ENCODE measurements at places on chromosomes 1 and 21.

- DNase-seq = no peak
These were observed 214.7 kb downstream of the ADGRL2 start for GRCh38 chr1:82015444-82015843.

DNA sequence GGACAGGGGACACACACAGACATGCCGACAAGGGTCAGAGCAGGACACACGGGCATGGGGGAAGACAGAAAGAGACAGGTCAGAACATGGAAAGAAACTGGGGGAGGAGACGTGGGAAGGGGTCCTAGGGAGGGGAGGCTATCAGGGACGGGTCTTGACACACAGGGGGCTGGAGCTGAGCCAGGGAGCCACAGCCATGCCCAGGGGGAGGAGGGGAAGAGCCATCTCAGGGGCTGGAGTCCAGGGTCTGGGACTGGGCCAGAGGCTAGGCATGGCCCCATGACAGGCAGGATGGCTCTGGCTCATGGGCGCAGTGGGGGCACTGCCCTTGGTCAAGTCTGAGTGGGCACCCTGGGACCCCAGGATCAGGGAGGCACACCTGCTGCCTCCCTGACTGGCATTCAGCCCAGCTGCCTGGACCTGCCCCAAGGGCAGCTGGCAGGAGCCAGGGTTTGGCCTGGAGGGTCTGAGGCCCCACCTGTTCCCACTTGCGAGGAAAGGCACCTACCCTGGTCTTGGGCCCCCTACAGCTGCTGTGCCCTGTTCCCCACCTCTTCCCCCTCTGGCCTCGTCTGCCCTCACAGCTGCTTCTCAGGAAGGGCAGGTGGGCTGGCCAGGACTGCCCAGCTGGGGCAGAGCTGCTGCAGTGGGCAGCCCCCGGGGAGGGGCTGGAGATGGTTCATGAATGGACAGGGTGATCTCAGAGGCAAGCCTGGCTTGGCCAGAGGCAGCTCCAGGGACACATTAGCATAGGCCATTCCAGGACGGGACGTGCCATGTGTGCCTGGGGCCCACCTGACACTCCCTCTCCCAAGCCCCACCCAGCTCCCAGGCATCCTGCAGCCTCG lies 42.9 kb downstream of the HSPG2 start:
- no peak for DNase-seq

- DNase-seq = no peak
These were observed 6.2 kb upstream of the PRDM16 start for GRCh38 chr1:3062616-3063378.

GRCh38 chr1:40620150-40620549 lies 45.3 kb downstream of the RIMS3 start:
- no peak for DNase-seq

GRCh38 chr1:67482733-67483482 lies 52.7 kb upstream of the SERBP1 start:
- no peak for DNase-seq

DNA sequence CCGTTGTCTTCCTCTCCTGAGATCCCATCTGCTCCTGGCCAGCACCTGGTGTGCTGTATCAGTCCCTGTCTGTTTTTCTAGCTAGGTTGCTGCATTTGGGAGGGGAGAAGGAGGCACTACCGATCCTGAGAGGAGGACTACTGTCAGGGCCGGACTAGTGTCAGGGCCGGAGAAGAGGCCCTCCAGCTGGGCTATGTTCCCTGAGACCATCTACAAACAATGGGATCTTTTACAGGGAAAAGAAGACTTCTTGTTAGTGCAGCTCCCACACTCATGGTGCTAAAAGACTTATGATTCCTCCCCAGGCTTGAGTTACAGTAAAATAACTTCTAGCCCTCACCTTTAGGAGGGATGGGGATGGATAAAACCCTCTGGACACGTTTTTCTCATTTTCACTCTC lies 141.0 kb upstream of the TNR start:
- no peak for DNase-seq

DNA sequence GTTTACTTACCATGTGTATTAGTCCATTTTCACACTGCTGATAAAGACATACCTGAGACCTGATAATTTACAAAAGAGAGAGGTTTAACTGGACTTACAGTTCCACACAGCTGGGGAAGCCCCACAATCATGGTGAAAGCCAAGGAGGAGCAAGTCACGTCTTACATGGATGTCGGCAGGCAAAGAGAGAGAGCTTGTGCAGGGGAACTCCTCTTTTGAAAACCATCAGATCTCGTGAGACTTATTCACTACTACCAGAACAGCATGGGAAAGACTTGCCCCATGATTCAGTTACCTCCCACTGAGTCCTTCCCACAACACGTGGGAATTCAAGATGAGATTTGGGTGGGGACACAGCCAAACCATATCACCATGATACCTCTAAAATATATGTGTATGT lies 39.3 kb upstream of the ERRFI1 start:
- no peak for DNase-seq

DNA sequence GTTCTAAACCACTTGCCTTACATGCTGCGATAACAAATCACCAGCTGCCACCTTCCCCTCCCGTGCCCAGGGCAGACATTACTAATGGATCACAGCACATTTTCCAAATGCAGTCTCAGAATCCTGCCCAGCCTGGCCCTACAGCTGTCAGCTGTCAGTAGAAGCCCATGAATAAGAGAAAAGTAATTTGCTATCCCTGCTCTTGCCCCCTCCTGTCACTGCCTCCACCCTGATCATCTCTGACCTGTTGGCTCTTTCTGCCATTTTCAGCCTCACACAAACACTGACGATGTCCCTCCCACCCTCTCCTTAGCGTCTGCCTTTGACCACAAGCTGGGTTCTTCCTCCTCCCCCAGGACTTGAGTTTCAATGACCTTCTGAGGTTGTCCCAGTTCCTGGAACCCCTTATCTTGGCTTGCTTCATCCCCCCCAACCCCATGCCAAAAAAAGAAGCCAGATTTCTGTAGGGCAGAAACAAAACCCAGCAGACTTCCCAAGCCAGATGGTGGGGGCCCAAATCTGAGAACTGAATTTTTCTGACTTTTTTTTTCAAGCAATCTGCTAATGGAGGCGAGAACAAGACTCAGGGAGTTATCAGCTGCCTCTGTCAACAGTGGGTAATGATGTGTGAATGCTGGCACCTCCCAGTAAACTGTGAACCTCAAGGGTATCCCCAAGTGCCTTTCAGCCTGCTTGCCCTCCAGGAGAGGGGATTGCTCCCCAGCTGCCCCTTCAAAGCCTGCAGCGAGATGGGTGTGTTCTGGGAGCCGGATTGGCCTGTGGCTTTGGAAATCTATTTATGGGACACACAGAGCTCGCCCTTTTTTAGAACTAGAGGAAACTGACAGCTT lies 216.5 kb upstream of the VAMP3 start:
- no peak for DNase-seq

GRCh38 chr1:206754011-206754410 lies 16.6 kb upstream of the IL19 start:
- DNase-seq = no peak

- no peak for DNase-seq
These were observed 1.3 kb downstream of the CMPK1 start for GRCh38 chr1:47334765-47335435.

DNA sequence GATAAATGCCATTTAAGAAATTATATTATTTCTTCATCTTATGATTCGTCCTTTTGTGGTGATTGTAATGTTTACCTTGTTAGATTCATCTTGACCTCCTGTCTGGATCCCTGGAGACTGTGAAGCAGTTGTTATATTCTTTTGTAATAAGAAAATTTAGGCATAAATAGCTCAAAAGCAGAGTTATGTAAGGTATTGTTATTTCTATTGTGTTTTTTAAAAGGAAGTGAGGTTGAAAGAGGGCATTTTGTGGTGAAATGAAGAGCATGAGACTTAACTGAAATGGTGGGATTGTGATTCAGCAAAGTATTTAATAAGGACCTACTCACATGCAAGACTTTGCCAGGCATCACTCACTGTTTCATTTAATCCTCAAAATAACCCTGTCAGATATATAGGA lies 104.0 kb downstream of the PDE4B start:
- no peak for DNase-seq

DNA sequence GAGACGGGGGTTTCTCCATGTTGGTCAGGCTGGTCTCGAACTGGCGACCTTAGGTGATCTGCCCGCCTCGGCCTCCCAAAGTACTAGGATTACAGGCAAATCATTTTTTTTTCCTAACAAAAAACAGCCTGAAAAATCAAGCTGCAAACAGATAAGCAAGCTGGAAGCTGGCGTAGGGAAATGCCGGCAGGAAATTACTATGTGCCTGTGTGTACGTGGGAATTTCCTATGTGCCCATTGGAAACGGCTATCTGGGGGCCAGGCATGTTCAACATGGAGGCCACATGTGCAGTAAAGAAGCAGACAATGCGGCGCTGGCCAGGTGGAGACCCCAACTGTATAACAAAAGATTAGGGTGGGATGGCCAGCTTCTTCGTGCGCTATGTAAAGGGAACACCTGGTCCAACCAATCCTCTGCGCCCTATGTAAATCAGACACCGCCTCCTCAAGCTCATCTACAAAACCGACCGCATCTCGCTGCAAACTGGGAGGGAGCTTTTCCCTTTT lies 9.1 kb upstream of the AADACL4 start:
- no peak for DNase-seq

- no peak for DNase-seq
These were observed 808 bp downstream of the C1orf116 start for GRCh38 chr1:207031632-207032264.

DNA sequence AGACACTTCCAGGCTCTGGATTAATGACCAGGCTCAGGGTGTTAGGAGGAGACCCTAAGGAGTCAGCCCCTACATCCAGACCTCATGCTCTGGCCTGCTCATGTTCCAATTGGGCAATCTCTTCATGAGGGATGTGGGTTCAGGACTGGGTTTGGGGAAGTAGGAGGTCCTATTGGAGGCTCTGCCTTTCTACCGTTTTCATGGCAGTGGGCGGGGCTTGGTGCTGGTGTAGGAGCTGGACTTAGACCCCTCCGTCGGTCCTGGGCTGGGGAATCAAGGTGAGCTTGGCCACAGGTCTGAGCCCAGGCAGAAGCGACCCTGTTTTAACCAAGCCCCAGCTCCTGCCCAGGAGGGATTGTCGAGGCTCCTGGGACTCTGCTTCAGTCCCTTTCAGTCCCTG lies 123.4 kb downstream of the PRDM16 start:
- no peak for DNase-seq

GRCh38 chr1:84758968-84759491 lies 68.8 kb upstream of the SSX2IP start:
- DNase-seq = no peak

DNA sequence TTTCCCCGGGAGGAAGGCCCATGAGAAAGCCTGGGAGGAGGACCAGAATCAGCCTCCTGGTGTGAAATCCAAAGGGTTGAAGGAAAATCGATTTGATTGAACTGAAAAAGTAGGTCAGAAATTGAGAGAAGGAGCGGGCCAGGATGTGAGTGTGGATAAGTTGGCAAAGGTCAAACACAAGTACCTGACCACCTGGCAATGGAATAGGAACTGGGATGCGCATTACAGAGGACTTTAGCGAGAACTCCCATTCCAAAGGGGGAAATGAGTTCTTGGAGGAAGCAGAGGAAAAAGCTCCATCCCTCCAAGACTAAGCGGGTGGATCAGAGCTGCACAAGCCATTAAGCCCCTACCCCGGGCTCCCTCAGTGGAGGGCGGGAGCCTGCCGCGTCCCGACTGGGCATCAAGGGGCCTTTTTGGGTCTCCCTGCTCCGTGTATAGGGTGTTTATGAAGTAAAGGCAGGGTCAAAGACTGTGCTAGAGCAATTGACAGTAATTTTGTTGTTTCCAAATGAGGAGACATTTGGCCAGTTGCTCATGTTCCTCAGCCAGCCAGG lies 56.4 kb downstream of the TGFB2 start:
- DNase-seq = no peak

DNA sequence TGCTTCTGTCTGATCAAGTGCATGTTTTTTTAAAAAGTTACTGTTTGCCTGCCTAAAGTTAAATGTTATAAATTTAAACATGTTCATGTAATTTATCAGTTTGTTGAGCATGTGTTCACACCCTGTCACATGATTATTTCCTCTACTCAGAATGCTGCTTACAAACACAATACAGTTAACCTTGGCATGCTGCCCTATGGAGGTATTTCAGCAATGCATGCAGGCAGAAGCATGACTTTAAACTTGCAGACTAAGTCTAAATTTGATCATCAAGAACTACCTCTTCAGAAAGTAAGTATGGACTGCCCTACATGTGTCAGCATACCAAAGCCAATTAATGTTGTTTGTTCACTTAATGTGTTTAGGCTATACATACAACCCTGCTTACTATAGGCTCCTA lies 161.6 kb downstream of the LRRC40 start:
- no peak for DNase-seq

GRCh38 chr1:177287270-177287669 lies 116.5 kb downstream of the BRINP2 start:
- DNase-seq = no peak

- DNase-seq = no peak
These were observed 6.2 kb upstream of the LBR start for GRCh38 chr1:225434046-225434445.

DNA sequence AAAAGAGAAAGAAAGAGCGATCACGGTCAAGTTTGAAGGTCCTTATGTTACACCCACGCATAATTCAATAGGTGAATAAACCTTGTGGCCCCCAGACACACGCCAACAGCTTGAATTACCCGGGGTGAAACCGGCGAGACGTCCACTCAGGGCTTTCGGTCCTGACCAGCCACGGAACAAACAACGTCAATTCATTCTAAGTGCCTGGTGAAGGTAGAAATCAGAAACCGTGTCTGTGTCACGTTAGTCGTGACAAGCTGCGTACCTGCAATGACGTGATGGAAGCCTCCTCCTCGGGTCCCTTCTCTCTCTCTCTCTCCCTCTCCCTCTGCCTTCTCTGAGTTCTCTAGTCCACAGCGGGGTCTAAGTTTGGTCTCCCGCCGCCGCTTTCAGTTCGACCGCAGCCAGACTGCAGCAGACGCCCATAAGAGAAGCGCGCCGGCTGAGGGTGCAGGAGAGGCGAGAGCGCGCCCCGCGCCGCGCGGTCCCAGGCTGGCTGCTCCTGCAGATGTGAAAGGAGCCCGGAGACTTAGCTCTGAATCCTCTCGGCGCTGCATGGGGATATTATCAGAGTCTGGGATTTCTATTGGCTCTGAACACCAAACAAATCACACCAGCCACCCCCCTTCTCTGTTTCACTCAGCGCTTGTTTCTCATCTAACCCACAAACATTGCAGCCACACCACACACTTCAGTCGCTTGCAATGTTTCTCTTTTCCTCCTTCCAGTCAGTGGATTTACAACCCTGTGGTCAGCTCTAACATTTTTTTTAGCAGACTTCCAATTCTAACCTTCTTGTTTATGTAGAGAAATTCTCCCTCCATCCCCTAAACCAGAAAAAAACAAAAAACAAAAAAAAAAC lies at the start of gene GREM2:
GREM2 (minus strand) TSS at position 537 of the 862 bp plus-strand sequence. CDS start 118,680 bp downstream, outside the sequence.
- peak; percentile 64 for DNase-seq

DNA sequence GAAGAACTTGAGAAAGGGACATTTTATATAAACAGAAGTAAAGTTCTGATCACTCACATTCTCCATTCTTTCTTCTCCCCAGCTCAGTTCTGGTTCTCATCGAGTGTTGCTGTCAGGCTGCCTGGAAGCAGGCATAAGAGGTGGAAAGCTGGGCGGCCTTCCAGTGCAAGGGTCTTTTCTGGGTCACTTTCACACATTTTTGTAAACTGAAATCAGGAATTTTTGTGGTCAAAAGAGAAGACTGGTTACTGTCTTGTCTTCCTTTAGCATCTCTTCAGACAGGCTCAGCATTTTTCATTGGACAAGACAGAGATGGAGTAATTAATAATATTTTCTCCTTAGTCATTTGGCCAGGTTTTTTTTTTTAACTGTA lies 93.7 kb downstream of the CTH start:
- no peak for DNase-seq

- DNase-seq = no peak
These were observed 2.6 kb downstream of the LRRC41 start for GRCh38 chr1:46300673-46301405.

GRCh38 chr1:245768596-245768995 lies 613.8 kb downstream of the KIF26B start:
- DNase-seq = no peak

Data from SK-N-DZ (cell line).